Activated CD8-positive, alpha-beta memory T cell treated with anti-CD3 and anti-CD28 coated beads, Interleukin-2, amount 10 ng/mL, durations not matched to agents 7 days and 5 days (primary cell): ENCODE measurements at places on chromosomes 16 and 17.
A peak's percentile ranks its signal among the peaks of the same experiment; 100 is the strongest.

GRCh38 chr17:2137342-2138098 is 82.6 kb downstream of the HIC1 start:
- DNase-seq, result no peak

- DNase-seq, result no peak
These were observed 54.3 kb upstream of the ZNF469 start for GRCh38 chr16:88328313-88328980.

- no peak for DNase-seq
These were observed 4.5 kb upstream of the MMP28 start for GRCh38 chr17:35799942-35800341.

GRCh38 chr16:35195864-35196216 is 1736.4 kb downstream of the TP53TG3F start:
- no peak for DNase-seq

DNA sequence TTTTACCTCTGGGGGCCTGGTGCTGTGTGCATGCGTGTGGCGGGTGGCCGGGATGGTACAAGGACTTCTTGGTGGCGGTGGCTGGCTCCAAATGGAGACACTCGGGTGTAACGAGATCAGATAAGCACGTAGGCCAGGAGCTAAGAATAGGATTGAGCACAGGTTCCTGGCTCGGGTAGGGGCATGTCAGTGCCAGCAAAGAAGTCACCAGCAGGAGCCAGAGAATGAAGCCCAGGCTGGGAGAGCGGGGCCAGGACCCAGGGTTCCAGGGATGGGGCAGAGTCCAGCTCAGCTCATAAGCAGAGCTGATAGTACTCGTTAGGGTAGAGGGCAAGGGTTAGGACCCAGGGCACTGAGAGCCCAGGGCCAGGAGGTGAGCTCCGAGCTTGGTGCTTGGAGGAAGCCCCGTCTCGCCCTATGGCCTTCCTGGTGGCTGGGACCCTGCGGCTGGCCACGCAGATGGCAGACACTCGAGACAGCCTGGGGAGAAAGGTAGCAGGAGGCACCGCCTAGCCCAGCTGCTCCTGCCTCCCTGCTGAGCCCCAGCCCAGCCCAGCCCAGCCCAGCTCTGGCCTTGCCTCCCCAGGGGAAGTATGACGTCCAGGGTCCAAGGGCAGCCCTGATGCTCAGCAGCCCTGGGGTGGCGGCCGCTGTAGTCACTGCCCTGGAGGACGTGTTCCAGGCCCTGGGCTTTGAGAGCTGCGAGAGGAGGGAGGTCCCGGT is 8.9 kb downstream of the ZNF213 start:
- no peak for DNase-seq

DNA sequence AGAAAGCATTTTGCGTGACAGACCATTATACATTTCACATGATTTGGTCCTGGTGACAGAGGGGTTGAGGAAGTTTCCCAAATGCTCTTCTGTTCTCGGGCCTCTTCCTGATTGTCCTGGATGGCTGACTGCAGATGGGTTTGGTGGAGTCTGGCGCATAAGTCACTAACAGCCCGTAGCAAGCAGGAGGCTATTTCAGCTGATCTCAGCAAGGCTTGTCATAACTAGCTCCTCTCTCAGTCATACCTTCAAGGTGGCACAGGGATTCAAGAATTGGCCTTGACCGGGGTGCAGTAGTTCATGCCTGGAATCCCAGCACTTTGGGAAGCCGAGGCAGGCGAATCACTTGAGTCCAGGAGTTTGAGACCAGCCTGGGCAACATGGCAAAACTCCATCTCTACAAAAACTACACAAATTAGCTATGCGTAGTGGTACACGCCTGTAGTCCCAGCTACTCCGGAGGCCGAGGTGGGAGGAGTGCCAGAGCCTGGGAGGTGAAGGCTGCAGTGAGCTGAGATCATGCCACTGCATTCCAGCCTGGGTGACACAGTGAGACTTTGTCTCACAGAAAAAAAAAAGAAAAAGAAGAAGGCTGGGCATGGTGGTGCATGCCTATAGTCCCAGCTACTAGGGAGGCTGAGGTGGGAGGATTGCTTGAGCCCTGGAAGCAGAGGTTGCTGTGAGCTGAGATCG is 68.9 kb upstream of the HAS3 start:
- no peak for DNase-seq

DNA sequence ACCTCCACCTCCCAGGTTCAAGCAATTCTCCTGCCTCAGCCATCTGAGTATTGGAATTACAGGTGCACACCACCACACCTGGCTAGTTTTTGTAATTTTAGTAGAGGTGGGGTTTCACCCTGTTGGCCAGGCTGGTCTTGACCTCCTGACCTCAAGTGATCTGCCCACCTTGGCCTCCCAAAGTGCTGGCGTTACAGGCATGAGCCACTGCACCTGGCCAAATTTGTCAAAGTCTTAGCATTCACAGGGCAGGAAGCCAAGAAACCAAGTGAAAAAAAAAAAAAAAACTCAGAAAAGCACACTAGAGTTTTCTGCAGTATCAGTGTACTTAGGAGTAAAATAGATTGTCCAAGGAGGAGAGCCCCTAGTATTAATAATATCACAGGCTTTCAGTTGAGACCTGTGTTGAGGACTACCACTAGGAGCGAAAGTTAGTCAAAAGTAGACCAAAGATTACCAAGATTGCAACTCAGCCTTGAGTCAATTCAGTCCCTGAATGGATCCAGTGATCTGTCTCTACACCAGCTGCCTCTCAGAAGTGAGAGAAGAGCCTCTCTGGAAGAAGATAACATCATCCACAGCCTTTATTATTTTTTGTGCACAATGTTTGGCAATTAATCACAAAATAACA is 159.7 kb downstream of the CEP112 start:
- DNase-seq, result no peak

DNA sequence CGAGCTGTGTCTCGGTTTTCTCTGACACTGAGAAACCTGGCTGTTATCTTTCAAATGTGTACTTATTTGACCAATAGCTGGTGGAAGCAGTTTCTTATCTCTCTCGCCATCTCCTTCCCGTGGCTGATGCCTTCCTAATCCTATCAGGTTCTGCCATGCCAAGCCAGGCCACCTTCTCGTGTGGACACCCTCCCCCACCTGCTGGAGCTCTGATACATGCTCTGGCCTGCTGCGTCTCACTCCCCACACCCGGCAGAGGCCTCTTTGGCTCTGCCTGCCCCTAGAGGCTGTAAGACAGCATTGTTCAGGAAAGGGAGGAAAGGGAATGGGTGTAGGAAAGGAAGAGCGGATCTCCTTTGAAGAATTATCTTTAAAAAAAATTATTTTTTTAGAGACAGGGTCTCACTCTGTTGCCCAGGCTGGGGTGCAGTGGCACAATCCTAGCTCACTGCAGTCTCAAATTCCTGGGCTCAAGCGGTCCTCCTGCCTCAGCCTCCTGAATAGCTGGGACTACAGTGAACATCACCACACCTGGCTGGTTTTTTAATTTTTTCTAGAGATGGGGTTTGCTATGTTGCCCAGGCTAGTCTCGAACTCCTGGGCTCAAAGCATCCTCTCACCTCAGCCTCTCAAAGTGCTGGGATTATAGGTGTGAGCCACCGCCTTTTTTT is 7.5 kb upstream of the ARMC5 start:
- DNase-seq, result no peak

DNA sequence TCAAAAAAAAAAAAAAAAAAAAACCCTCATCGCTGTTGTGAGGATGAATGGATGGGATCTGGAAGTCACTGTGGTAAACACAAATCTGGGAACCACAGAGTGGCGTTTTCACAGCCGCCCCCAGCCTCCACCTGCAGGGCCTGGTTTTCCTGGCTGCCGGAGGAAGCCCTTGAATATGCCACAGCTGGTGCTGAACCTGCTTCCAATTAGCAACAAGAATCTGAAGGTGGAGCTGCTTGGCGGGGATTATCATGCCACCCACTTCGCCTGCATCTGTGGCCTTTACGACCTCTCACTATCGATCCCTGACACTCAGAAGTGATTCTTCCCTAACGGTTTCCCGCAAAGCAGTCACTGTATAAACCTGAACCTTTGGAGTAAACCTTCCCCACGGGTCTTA is 16.1 kb downstream of the MRM3 start:
- DNase-seq, result no peak

GRCh38 chr17:78129351-78130089 is 965 bp upstream of the TMC6 start:
- DNase-seq, result peak; percentile 79

- peak; percentile 56 for DNase-seq
These were observed at the start of gene PTGES3L for GRCh38 chr17:42979511-42980273. Gene PTGES3L (minus strand): TSS chr17:42980080. CDS start chr17:42980053, 27 bp downstream.

- DNase-seq, result no peak
These were observed 1.7 kb downstream of the TMEM170A start for GRCh38 chr16:75462806-75463205.

GRCh38 chr16:53085931-53086421 is 31.2 kb downstream of the CHD9 start:
- no peak for DNase-seq

- no peak for DNase-seq
These were observed 12.9 kb downstream of the TRIM37 start for GRCh38 chr17:59093702-59094231.

DNA sequence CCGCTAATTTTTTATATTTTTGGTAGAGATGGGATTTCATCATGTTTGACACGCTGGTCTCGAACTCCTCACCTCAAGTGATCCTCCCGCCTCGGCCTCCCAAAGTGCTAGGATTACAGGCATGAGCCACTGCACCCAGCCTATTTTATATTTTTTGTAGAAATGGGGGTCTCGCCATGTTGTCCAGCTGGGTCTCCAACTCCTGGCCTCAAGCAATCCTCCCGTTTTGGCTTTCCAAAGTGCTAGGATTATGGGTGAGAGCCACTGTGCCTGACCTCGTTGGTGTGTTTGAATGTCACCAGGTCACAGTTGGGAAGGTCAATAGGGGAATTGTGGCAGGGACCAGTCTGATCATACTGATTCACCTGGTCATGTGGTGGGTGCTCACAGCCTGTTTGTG is 56.7 kb upstream of the NKD1 start:
- DNase-seq, result no peak

DNA sequence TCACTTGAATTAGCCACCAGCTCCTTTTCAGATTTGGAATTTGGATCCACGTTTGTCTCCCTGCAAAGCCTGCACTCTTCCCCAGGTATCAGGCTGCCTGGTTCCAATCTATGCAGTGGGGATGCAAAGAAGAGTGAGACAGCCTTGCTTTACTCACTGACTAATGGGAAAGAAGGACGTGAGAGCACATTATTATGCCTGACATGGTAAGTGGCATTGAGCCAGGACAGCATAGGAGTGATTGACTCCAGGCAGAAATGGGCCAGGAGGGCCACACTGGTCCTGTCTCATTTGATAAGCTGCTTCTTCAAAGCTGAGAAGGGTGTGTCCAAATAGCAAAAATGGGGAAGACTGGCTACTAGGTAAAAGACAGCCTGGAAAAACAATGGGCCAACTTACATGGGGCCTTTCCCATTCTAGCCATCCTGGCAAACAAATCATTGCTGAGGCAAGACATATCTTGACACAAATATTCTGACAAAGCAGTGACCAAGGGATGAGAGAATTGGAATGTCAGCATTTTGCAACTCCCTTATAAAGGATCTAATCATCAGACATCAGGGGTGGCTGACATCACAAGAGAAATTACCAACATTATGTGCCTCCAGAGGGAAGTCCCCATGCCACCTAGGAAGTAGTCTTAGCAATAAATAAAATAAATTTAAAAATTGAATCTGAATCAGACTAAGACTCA is 38.6 kb downstream of the CDH11 start:
- no peak for DNase-seq

- no peak for DNase-seq
These were observed 10.0 kb downstream of the USP32 start for GRCh38 chr17:60381958-60382357.

DNA sequence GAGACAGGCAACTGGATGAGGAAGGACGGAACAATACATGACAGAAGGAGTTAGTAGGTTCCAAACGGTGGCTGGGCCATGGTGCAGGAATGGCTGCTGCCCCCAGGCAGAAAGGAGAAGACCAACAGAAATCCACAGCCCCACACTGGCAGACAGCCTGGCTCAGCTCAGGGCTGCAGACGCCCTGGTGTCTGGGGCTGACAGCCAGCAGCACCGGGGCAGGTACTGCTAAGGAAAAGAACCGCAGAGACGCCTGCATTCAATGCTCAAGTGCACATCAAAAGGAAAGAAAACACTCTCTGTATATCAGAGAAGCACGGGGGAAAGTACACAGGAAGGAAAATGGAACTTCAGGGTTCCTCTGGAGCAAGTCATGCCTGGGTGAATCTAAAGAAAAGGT is 53.4 kb downstream of the GAS7 start:
- DNase-seq, result no peak

GRCh38 chr17:76138234-76138895 is 2.7 kb downstream of the FOXJ1 start:
- DNase-seq, result no peak

GRCh38 chr17:79919164-79919585 is 79.9 kb upstream of the CBX4 start:
- no peak for DNase-seq

GRCh38 chr17:76351526-76352071 is 2.1 kb downstream of the PRPSAP1 start:
- no peak for DNase-seq

GRCh38 chr16:82386761-82387160 is 216.7 kb upstream of the MPHOSPH6 start:
- no peak for DNase-seq

- no peak for DNase-seq
These were observed 1.3 kb upstream of the CDK5R1 start for GRCh38 chr17:32485261-32486110.

DNA sequence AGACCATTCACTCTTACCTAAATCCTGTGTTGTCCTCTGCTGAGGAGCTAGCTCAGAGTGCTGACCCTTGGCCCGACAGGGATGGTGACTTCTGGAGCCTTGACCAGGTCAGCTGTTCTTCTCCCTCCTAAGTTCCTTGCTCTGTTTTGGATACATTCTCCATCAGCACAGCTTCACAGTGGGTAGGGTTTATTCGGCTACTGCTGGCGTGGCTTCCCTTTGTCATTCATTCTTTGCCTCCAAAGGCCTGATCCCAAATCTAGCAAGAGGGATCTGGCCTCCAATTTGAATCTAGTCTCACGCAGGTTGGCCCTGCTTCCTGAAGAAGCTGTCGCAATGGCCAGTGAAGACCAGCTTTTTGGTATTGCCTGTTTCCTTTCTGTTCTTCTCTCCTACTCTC is 116.6 kb downstream of the SHISA9 start:
- DNase-seq, result no peak

DNA sequence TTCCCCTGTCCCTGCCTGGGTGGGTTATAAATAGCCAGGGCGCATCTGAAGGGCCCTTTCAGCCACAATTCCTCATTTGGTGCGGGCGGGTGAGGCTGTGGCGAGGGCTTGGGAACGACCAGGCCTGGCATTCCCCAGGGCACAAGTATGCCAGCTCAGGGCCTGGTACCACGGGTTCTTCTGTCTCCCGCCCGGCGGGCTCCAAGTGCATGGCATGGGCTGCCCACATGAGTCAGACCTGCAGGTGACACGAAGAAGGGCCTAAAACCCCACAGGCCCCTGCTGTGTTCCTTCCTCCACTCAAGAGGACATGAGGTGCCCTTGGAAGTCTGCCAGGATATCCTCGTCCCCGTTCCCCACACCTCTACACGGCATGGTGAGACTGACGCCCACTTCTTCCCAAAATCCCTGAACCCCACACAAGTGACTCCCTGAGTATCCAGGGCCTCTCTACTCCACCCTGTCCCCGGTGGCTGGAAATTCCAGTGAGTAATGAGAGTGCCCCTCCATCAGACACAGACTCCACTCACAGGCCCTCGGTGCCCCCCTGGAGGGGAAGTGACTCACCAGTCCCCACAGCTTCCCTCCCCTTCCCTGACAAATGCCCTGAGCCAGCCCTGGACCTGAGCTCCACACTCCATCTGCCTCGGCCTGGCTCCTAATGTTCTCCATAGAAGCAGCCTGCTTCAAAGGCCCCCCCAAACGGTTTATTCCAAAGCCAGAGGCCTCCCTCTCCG is 68.8 kb downstream of the ABR start:
- DNase-seq, result no peak
